ENCODE measurements at places on chromosomes 12 and 14.

- DNase-seq, result no peak
These were observed 84.7 kb downstream of the TTC7B start for GRCh38 chr14:90731487-90731886.

DNA sequence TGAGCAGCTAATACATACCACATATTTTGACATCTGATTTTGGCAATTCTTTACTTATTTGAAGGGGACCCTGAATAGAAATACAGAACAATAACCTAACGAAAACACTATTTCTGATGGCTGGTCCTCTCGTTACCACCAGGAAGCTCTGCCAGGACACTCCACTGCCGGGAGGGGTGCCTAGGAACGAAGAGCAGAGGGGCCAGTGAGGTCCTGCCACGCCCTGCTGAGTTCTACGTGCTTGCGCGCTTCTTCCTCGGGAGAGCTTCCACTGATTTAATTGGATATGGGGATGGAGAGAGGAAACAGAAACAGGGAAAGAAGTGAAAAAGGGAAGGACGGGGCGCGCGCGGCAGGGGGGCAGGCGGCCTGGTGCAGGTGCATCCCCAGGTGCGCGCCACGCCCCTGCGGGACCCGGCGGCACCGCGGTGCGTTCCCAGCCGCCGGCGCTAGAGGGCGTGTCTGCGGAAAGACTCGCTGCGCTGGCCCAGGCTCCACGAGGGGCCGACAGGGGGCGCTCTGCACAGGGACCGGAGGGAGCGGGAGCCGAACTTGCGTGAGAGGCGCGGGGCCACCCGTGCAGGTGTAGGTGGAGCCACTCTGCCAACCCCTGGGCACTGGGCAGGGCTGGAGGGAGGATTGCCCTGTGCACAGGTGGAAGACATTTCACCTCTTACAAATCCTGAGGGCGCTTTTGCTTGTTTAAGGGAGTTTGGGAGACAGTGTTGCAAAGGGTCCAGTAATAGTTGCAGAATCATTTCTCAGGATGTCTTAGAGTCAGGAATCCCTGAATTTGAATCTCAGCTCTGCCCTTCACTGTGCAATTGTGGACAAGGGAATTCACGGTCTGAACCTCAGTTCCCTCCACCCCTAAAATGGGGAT is 986.3 kb upstream of the TMEM132C start:
- DNase-seq, result peak; percentile 71

DNA sequence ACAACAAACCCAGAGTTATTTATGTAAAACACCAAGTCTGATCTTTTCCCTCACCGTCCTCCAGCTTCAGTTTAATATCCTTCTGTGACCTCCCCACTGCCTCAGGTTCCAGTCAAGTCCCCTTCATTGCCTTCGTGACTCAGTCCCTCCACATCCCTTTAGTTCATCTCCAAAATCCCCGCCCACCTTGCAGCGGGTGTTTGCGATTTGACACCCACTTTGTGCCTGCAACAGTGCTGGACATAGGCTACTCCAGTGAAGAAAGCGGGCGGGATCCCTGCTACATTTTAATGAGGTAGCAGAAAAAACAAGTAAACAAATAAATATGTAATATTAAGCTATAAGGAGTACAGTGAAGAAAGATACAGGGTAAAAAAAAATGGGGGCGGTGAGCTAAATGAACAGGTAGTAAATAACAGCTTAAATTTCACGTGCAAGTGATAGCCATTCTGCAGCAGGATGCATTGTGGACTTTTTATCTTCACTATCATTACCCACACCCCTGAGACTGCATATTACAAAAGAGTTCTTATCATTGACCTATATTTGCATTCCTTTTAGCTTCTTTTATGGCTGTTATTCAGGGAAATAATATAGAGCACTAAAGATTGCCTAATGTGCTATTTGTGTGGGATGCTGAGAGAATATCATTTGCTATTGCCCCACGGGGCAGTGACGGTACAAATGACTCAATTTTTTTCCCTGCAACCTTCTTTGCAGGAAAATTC is 222.8 kb upstream of the NUDT4 start:
- no peak for DNase-seq

DNA sequence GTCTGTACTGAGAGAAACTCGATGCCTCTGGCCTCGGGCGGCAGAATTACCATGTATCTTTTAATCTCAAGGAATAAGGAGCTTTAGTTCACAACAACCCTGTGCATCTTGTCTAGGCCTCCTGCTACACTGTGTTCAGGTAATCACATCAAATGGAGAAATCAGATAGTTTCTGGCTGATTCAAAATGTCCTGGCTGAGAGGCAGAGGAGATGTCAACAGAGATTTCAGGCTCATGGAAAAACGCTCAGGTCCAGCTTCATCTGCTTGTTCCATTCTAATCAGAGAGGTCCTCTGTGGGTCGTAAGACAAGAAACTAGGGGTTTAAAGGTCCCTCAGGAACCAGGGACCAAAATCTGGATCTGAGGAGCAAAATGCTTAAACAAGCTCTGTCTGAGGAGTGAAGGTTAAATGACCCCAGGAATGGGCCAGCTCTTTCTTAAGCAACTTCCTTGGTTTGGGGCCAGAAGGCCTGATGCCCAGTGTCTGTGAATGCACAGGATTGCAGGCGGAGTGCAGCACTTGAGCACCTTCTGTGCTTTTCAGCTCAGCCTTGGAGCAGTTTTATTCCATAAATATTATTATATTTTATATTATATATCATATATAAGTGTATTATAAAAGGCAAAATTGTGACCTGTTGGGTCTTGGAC is 170.2 kb upstream of the PRICKLE1 start:
- no peak for DNase-seq

- no peak for DNase-seq
These were observed 57.2 kb downstream of the ATF7 start for GRCh38 chr12:53568809-53569557.

DNA sequence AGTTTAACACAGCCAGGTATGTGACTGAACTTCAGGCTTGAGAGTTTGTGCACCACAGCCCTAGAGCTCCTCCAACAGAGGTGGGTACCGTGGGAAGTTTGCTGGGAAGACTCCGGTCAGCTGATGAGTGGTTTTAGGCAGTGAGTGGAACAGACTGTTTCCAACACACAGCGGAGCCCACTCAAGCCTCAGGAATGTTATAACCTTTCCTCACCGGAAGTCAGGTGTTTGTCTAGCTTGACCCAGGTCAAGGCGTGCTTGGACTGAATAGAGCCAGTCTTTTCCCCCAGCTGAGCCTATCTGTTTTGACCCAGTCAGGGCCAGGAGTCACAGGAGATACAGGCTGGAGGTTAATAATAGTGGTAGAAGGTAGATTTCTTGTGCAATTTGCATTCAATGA is 138.4 kb upstream of the PARP11 start:
- no peak for DNase-seq

GRCh38 chr12:100504804-100505203 is 31.1 kb downstream of the NR1H4 start:
- DNase-seq, result no peak

- DNase-seq, result no peak
These were observed 11.5 kb downstream of the ADGRD1 start for GRCh38 chr12:130965214-130965613.

- no peak for DNase-seq
These were observed 307.4 kb upstream of the NOVA1 start for GRCh38 chr14:26905229-26905628.

DNA sequence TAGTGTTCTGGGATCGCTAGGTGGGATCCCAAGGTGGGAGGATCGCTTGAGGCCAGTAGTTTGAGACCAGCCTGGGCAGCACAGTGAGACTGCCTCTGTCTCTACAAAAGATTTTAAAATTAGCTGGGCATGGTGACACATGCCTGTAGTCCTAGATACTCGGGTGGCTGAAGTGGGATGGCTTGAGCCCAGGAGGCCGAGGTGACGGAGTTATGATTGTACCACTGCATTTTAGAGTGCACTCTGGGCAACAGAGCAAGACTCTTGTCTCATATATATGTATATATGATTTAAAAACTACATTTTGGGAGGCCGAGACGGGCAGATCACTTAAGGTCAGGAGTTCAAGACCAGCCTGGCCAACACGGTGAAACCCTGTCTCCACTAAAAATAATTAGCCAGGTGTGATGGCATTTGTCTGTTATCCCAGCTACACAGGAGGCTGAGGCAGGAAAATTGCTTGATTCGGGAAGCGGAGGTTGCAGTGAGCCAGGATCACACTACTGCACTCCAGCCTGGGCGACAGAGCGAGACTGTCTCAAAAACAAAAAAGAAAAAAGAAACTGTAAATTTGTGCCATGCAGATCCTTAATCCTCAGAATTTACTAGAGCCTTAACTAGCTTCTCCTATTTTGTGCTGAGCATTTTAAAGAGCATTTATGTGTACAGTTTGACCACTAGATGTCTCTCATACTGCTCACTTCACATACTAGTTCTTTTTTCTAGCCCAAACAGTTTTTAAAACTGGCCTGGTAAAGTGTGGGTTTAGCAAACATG is 114.8 kb downstream of the MON2 start:
- DNase-seq, result no peak

DNA sequence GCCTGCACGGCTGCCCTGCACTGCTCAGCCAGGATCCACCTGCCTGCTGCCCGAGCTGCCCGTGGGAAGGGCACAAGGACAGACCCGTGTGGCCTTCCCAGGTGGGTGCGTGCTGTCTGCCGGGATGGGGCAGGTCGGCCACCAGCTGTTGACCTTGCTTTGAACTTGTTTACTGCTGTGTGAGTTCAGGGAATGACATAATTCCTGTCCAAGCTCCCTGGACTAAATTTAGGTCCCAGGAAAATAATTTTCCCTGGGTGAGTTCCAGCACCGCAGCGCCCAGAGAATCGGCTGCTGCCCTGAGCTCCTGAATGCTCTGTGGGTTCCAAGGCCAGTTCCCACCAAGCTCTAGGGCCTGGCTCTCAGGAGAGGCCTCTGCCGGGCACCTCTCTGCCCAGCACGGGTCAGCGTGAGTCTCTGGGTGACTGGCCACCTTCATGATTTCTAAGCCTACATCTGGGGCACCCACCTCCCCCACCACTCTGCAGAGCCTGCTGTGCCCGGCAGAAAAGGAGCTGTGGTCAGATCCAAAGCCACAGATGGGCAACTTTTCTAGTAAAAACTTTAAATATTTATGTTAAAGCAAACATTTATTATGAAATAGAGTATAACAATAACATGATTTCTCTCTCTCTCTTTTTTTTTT is 27.2 kb upstream of the MLXIP start:
- no peak for DNase-seq

DNA sequence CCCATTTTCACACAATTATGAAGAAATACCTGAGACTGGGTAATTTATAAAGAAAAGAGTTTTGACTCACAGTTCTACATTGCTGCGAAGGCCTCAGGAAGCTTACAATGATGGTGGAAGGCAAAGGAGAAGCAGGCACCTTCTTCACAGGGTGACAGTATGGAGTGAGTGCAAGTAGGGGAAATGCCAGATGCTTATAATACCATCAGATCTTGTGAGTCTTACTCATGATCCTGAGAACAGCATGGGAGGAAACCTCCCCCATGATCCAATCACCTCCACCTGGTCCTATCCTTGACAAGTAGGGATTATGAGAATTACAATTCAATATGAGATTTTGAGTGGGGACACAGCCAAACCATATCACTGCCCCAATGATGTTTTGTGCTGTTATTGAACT is 189.3 kb upstream of the CRY1 start:
- DNase-seq, result no peak

- no peak for DNase-seq
These were observed 173.6 kb upstream of the ALG10B start for GRCh38 chr12:38142974-38143373.

- no peak for DNase-seq
These were observed 319.5 kb downstream of the PAWR start for GRCh38 chr12:79371226-79371625.

DNA sequence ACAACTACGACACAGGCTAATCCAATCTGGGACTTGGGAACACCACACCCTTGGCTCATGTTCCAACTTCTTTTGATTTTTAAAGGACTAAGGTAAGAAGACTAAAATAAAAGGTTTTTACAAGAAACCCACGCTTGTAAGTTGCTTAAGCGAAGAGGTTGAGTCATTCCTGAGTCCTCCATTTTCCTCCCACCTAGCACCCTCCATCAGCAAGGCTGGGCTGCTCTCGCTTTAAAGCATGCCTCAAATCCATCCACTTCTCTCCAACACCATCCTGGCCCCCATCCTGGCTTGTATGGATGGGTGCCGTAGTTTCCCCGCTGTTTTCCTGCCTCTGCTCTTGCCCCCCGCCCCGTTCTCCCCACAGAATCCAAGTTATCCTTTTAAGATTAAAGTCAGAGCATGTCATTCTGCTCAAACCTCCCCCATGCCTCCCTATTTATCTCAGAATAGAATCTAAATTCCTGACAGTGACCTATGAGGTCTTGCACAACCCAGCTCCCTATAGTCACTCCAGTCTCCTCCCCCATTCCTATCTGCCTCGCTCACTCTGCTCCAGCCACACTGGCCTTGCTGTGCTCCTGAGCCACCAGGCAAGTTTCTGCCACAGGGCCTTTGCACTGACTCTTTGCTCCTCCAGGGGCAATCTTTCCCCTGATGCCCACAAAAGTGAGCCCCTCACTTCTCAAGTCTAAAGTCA is 34.5 kb downstream of the SCARB1 start:
- DNase-seq, result no peak

GRCh38 chr12:66139328-66139727 is 8.8 kb upstream of the LLPH start:
- DNase-seq, result no peak

DNA sequence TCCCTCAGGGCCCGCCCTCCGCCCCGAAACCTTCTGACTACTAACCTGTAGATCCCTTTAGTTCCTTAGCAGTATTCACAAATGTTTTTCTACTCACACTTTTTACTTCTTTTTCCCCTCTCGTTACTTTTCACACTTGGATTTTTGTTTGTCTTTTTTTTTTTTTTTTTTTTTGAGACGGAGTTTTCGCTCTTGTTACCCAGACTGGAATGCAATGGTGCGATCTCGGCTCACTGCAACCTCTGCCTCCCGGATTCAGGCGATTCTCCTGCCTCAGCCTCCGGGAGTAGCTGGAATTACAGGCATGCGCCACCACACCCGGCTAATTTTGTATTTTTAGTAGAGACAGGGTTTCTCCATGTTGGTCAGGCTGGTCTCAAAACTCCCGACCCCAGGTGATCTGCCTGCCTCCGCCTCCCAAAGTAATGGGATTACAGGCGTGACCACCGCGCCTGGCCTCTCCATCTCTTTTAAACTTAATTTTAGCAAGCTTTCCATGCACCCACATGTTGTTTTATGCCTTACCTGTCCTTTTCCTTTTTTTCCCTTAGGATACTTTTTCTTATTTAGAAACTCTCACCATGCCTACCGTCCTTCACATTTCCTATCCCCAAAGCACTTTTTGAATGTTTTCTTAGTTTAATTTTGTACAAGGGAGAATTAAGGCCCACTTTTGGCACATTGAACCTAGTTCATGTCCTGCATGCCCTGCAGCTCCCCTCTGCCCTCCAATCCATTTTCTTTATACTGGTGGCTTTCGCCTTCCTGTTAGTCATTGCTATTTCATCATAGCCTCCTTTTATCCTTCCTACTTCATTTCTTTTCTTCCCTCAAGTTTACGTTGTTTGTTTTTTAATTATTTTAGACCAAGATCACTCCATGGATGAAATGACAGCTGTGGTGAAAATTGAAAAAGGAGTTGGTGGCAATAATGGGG is 1.1 kb downstream of the SP1 start:
- DNase-seq, result no peak

GRCh38 chr14:96894966-96895365 is 97.8 kb downstream of the VRK1 start:
- no peak for DNase-seq

GRCh38 chr14:54848910-54849309 is 53.7 kb downstream of the GCH1 start:
- no peak for DNase-seq

GRCh38 chr12:117486840-117487659 is 125.6 kb upstream of the NOS1 start:
- no peak for DNase-seq

- no peak for DNase-seq
These were observed 30.8 kb downstream of the LEMD3 start for GRCh38 chr12:65200007-65200665.

Measured in stimulated activated CD4-positive, alpha-beta T cell treated with anti-CD3 and anti-CD28 coated beads, Interleukin-4, amount 100 ng/mL, for 1 hour (primary cell).